GM12891 (cell line): ENCODE measurements at places on chromosomes 16 and 17.

DNA sequence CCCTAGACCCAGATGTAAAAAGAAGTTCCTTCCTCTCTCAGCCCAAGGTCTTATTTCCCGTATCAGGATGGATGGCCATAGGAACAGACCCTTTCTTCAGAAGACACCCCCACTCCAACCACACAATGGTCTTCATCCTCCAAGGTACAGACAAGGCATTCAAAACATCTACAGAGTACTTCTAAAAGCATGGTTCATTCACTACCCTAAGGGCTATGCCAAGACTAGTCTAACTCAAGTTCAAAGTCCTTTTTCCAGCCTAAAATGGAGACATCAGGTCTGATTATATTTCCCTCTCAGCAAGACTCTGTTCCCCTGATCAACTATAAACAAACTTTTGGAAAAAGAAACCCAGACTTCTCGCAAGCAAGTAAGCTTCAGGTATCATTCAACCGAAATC is 388.9 kb downstream of the NPIPA8 start:
- DNase-seq, result no peak

DNA sequence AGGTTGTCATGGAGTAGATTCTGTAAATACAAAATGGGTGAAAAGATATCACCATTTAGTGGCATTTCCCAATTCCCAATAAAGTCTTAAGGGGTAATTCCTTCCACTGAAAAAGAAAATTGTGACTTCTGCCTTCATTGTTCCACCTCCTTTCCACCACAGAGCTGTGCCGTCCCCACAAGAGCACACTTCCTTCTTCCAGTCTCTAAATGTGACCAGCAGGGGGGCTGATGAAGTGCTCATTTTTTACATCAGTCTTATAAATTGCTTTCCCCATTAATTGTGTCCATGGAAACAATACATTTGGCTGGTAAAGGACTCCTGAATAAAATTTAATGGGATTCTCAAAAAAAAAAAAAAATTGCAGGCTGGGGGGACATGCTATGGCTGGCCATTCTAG is 260.8 kb upstream of the PSMD7 start:
- peak; percentile 6 for DNase-seq

DNA sequence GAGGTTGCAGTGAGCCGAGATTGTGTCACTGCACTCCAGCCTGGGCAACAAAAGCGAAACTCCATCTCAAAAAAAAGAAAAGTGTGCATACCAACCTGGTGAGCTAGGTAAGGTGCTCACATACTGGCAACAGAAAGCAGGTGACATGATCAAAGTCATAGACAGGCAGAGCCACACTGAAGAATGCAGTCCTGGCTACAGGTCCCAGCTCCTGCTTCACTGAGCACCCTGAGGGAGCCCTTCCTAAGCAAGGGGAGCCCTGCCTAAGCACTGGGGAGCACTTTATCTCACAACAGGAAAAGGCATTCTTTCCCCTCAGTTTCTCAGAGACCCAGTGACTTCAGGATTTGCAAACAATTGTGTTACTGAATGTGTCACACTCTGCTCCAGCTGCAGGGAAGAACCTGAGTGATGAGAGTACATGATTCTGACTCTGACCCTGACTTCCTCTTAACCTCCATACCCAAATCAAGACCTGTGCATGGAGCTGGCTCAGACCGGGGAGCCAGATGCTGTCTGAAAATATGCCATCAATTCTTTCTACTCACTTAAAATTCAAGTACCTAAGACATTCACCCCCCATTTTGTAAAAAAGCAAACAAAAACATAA is 40.5 kb downstream of the ANKRD11 start:
- no peak for DNase-seq

DNA sequence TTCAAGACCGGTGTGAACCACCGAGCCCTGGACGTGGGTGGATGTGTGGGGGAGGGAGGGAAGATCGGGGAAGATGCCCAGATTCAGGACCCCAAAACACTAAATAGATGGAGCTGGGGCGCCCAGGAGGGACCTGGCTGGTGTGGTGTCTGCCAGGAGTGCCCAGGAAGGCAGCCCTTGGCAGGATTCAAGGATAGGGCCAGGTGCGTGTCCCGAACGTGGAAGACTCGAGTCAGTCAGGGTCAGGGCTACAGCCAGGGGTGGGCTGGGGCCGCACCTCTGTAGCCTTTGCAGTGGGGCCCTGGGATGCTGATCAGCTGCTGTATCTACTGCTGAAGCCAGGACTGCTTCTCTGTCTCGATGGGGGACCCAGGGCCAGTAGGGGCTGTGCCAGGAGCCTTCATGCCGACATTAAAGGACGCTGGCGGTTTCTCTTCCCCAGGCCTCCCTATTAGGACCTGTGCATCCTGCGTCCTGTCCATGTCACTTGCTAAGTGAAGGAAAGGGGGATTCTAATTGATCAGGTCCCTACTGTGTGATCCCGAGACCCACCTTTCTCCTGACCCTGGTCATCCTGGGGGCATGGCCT is 13.1 kb downstream of the KDM8 start:
- DNase-seq, result no peak

GRCh38 chr17:51128076-51128475 is 7.4 kb upstream of the SPAG9 start:
- no peak for DNase-seq
